ENCODE measurements at places on chromosomes 7 and 10. TPM values are rescaled to one million over a fixed set of nuclear protein-coding genes. Genes with fewer than 3 reads are reported as not detected.

The ZNF282 gene
- total RNA-seq, result 40.3 TPM

The CLCN1 gene
- total RNA-seq, result 0.34 TPM

The PRR15 gene
- 76.1 TPM for total RNA-seq

The CPN1 gene
- not detected for total RNA-seq

The TACC2 gene
- total RNA-seq, result 26.5 TPM

The GNGT1 gene
- total RNA-seq, result not detected

The TMEM176A gene
- total RNA-seq, result 6.1 TPM

The VPS37D gene
- total RNA-seq, result 1.3 TPM

- H3K27ac ChIP-seq, result no peak overlapping the region
- H3K4me3 ChIP-seq, result no peak overlapping the region
- no peaks in the 10 kb centered on the region for H3K4me1 ChIP-seq
- no peak for DNase-seq
- H3K27me3 ChIP-seq, result no peaks in the 10 kb centered on the region
- H3K36me3 ChIP-seq, result no peaks in the 10 kb centered on the region
Observed at GRCh38 chr10:32548208-32548607, 102.3 kb downstream of the CCDC7 start.

- no peak overlapping the region for H3K4me3 ChIP-seq
- H3K27ac ChIP-seq, result no peak overlapping the region
- H3K36me3 ChIP-seq, result no peaks in the 10 kb centered on the region
- no peaks in the 10 kb centered on the region for H3K27me3 ChIP-seq
- H3K4me1 ChIP-seq, result peaks cover under 1% of the 10 kb centered on the region
Observed at GRCh38 chr7:26964156-26964808, 99.9 kb upstream of the SKAP2 start.

DNA sequence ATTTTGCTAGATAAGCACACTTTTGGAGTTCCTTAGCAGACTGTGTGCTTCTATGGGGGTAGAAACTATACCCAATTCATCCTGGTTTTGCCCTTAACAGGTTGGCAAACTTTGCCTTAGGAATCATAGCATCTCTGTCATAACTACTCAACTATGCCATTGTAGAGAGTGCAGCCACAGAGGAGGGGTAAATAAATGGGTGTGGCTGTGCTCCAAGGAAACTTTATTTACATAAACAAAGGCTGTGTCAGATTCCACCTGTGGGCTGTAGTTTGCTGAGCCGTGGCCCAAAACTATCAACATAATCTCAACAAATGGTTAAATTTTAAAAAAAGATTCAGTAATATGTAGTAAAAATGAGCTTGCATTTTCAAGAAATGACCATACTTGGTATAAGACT is 51.6 kb upstream of the LAMB1 start:
- no peaks in the 10 kb centered on the region for H3K4me1 ChIP-seq
- no peaks in the 10 kb centered on the region for H3K36me3 ChIP-seq
- no peak for DNase-seq
- no peaks in the 10 kb centered on the region for H3K27me3 ChIP-seq
- no peak overlapping the region for H3K4me3 ChIP-seq
- no peak overlapping the region for H3K27ac ChIP-seq

DNA sequence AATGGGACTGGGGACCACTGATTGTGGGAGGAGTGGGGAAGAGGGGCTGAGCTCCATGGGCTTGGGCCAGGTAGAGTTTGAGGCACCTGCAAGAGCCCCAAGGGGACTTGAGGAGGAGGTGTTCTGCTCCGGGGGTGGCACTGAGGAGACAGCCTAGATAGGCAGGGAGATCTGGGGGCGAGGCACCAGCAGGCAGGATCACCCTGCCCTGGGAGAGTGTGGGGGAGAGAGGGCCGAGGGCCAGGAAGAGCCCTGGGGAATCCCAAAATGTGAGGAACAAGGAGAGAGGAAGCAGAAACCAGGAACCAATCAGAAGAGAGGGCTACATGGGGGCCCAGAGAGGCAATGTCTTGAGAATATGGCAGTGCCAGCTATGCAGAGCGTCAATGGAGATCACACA is 34.6 kb downstream of the LEP start:
- H3K4me3 ChIP-seq, result no peak overlapping the region
- H3K4me1 ChIP-seq, result no peaks in the 10 kb centered on the region
- H3K27ac ChIP-seq, result no peak overlapping the region
- H3K27me3 ChIP-seq, result no peaks in the 10 kb centered on the region

GRCh38 chr7:18356191-18356645 is 139.3 kb upstream of the HDAC9 start:
- peak overlapping the region; percentile 1 for H3K4me3 ChIP-seq
- H3K27ac ChIP-seq, result peak overlapping the region; percentile 91
- no peaks in the 10 kb centered on the region for H3K27me3 ChIP-seq
- DNase-seq, result no peak
- no peaks in the 10 kb centered on the region for H3K36me3 ChIP-seq

DNA sequence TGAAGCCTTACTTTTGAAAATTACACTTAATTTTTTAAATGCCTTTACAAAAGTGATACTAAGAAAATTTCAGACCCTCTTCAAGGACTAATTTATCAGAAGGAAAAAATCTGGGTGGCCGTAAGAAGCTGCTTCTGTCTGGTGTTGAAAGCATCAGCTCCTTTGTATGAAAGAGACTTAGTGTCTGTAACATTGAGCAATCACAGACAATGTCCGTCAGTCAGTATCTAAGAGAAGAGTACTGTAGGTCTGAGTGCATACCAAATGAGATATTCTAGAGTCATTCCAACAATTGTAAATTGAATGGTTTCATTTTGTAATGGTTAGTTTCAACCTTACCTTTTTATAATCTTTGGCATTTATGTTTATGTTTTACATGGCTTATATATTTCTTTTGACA is 11.1 kb upstream of the MDFIC start:
- H3K27ac ChIP-seq, result no peak overlapping the region
- no peaks in the 10 kb centered on the region for H3K27me3 ChIP-seq
- no peaks in the 10 kb centered on the region for H3K4me1 ChIP-seq
- no peak for DNase-seq

DNA sequence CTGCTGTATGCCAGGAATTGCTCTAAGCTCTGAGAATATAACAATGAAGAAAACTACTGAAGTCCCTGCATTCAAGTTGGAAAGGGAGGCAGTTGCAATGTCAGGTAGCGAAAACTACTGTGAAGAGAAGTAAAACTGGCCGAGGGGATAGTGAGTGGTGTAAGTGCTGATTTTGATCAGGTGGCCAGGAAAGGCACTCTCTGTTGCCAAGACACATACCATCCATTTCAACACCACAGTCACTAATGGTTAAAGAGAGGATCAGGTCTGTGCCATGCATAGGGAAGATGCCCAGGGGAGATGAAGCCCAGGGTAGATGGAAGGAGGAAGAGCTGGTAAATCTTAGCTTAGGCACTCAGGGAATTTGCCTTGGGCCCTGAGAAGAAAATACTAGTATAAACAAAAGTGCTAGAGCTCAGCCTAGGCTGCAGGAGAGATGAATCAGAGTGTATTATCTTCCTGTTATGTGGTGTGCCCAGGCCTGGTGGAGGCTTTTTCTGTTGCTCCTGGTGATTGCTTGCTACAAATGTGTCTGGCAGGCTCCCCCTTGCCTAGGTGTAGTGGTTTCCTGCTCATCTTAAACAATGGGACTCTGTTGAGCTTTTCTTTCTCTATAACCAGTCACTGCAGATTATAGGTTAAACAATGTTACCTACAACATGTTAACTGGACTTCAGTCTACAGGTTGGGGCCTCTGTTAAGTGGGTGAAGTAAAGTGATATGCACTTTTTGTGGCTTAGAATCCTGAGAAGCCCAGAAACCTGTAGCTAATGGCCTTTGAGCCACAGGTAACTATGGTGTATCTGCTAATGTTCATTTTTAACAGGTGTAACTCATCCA is 125.5 kb downstream of the LRRC4 start:
- H3K27me3 ChIP-seq, result no peaks in the 10 kb centered on the region
- peaks cover 14% of the 10 kb centered on the region for H3K36me3 ChIP-seq
- peaks cover 37% of the 10 kb centered on the region for H3K4me1 ChIP-seq
- H3K4me3 ChIP-seq, result no peak overlapping the region
- DNase-seq, result peak; percentile 35

DNA sequence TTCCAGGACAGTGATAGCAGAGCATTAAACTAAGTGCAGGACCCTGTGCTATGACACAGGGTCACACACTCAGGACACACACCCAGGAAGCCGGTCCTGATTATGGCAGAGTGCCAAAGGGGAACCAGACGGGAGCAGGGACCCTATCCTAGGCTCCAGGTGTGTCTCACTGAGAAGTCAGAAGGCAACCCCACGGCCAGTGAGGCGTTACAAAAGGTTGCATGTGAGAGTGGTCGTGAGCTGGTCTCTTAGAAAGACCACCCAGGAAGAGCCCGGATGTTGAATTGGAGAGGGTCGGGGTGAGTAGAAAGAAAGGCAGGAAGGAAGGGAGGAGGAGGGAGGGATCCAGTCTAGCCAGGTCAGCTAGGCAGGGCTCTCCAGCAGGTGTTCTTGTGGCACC is 31.0 kb downstream of the FRMPD2 start:
- H3K36me3 ChIP-seq, result no peaks in the 10 kb centered on the region
- no peak overlapping the region for H3K4me3 ChIP-seq
- H3K27ac ChIP-seq, result no peak overlapping the region
- H3K27me3 ChIP-seq, result peaks cover 55% of the 10 kb centered on the region

GRCh38 chr7:27606270-27607209 is 56.1 kb downstream of the HIBADH start:
- DNase-seq, result no peak
- H3K27ac ChIP-seq, result peak overlapping the region; percentile 55
- no peaks in the 10 kb centered on the region for H3K27me3 ChIP-seq
- peak overlapping the region; percentile 9 for H3K4me3 ChIP-seq
- H3K36me3 ChIP-seq, result no peaks in the 10 kb centered on the region
- peaks cover 26% of the 10 kb centered on the region for H3K4me1 ChIP-seq

DNA sequence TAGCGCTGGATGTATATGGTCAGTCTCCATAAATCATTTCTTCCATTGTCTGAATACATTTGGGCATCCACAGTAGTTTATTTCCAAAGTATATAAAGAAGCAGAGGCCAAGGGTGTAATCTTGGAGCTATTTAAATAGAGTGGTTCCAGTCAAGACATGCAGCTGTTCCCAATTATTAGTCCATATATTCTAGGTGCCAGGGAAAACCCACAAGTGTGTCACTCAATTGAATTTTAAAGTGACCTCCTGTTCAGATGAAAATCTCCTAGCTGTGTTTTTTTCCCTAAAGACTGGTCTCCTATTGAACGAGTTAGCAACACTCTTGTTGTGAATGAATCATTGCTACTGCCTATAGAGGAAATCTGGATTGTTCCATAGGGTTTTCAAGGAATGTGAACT is 260.2 kb upstream of the BMPER start:
- H3K27me3 ChIP-seq, result peaks cover 10% of the 10 kb centered on the region
- no peak overlapping the region for H3K27ac ChIP-seq
- no peaks in the 10 kb centered on the region for H3K36me3 ChIP-seq
- DNase-seq, result no peak
- no peaks in the 10 kb centered on the region for H3K4me1 ChIP-seq

DNA sequence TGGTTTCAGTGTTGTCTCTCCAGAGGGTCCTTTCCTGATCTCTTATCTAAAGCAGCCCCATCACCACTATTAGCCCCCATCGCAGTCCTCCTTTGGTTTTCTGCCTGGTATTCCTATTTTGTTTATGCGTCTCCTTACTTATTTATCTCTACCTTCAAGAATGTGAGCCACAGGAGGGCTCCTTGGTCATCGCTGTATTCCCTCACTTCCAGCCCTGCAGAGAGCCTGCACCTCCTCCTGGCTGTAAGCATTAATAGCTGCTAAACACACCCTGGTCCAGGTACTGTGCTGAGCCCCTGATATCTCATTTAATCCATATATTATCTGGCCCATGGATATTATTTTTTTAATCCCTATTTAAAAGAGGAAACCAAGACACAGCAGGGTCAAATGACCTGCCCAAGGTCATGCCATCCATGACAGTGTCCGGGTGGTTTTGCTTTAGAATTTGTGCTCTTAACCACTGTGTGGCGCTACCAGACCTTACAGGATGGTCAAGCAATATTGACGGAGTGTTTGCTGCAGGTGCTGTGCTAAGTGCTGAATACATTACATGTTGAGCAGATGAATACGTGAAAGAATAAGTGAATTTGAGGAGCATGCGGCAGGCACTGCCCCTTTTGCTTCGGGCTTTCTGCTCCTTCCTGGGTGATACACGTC is 227.2 kb downstream of the ADAM12 start:
- H3K4me3 ChIP-seq, result no peak overlapping the region
- no peaks in the 10 kb centered on the region for H3K4me1 ChIP-seq
- no peaks in the 10 kb centered on the region for H3K36me3 ChIP-seq

GRCh38 chr7:45626441-45627430 is 52.6 kb downstream of the ADCY1 start:
- no peak overlapping the region for H3K27ac ChIP-seq
- DNase-seq, result no peak
- H3K4me3 ChIP-seq, result no peak overlapping the region
- peaks cover 26% of the 10 kb centered on the region for H3K27me3 ChIP-seq
- H3K36me3 ChIP-seq, result no peaks in the 10 kb centered on the region
- no peaks in the 10 kb centered on the region for H3K4me1 ChIP-seq

DNA sequence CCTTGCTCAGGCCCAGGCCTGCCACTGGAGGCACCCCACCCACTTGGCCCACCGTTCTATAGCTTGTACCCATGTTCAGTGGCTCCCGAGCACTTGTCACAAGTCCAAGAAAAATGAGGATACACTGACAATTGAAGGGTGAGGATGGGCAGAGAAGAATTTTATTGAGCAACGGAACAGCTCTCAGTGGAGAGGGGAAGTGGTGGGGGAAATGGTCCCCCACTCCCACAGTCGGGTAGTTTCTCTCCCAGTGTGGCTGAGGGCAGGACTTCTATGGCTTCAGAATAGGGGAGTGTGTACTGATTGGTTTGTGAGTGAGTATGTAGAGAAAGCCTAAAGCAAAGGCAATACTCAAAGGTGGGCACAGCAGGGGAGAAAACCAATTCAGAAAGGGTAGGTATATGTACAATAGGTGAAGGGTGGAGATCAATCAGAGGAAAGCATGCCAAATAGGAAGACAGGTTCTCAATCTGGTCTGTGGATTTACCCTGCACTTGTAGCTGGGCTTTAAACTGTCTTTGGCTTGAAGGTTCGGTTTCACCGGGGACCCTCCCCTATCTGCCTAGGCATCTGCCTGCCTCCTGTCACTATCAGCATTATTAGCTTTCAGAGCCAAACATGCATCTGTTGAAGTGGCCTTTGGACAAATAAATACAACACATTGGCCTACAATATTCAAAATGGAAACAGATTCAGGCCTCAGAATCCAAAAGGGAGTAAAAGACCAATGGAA is 8.9 kb upstream of the TSPAN13 start:
- no peaks in the 10 kb centered on the region for H3K27me3 ChIP-seq
- no peak for DNase-seq
- no peak overlapping the region for H3K4me3 ChIP-seq
- no peak overlapping the region for H3K27ac ChIP-seq
- peaks cover 16% of the 10 kb centered on the region for H3K4me1 ChIP-seq
- no peaks in the 10 kb centered on the region for H3K36me3 ChIP-seq

All from Calu3 (cell line).